ENCODE measurements at places on chromosomes 3 and 15.

GRCh38 chr15:40914486-40914885, 14.7 kb upstream of the DLL4 start:
- DNase-seq, result no peak
- no peaks in the 10 kb centered on the region for H3K36me3 ChIP-seq
- H3K4me1 ChIP-seq, result no peaks in the 10 kb centered on the region
- H3K4me3 ChIP-seq, result no peak overlapping the region
- H3K27ac ChIP-seq, result no peak overlapping the region
- no peaks in the 10 kb centered on the region for H3K27me3 ChIP-seq

- no peaks in the 10 kb centered on the region for H3K4me1 ChIP-seq
- no peak overlapping the region for H3K27ac ChIP-seq
- no peaks in the 10 kb centered on the region for H3K36me3 ChIP-seq
- no peaks in the 10 kb centered on the region for H3K27me3 ChIP-seq
Measured at GRCh38 chr3:102415553-102415952, 19.3 kb upstream of the ZPLD1 start.

DNA sequence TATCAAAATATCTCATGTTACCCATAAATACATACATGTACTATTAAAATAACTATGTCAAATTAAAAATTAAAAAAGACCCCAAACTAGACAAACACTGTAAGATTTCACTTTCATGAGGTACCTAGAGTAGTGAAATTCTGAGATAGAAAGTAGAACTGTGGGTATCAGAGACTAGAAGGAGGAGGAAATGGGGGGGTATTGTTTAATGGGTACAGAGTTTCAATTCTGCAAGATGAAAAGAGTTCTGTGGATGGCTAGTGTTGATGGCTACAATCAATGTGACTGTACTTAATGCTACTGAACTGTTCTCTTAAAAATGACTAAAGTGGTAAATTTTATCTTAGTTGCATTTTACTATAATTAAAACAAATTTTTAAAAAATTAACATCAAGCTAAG, 36.6 kb downstream of the RFX7 start:
- H3K4me1 ChIP-seq, result peaks cover 7% of the 10 kb centered on the region
- H3K27ac ChIP-seq, result no peak overlapping the region
- H3K4me3 ChIP-seq, result no peak overlapping the region
- peaks cover 5% of the 10 kb centered on the region for H3K36me3 ChIP-seq

DNA sequence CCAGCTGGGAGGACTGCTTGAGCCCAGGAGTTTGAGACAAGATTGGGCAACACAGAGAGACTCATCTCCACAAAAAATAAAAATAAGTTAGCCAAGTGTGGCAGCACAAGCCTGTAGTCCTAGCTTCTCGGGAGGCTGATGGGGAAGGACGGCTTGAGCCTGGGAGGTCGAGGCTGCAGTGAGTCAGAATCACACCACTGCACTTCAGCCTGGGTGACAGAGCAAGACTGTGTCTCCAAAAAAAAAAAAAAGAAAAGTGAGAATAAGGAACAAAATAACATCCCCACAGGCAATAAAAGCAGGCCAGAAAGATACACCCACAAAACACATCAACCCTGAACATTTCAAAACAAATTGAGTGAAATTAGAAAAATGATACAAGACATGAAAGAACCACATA, 48.7 kb upstream of the OCA2 start:
- peaks cover 22% of the 10 kb centered on the region for H3K36me3 ChIP-seq
- no peak overlapping the region for H3K4me3 ChIP-seq
- no peak for DNase-seq
- H3K4me1 ChIP-seq, result peaks cover 55% of the 10 kb centered on the region
- no peaks in the 10 kb centered on the region for H3K27me3 ChIP-seq

DNA sequence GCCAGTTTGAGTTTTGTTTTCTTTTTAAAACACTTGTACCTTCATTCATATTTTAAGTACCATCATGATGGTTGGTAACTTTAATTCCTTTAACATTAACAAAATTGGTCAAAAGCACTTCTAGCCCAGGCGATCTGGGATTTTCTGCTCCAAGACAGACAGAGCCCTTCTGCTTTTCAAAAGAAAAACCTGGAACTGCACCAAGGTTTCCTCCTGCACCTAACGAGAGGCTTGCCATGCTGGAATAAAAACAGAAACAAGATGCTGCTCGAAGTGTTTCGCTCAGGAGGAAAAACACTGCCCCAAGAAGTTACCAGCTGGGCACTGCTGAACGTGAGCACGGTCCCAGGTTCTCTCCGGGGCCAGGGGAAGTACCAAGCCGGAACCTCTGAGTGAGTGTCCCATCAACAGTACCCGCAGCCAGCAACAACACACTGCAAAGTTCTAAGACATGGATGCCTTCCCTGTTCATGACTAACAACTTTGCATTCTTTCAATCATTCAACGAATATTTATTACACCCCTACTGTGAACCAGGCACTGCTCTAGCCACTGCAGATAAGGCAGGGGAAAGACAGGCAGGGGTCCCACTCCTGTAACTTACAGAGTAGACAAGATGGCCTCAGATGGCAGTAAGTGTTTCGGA, 98.8 kb downstream of the XXYLT1 start:
- no peaks in the 10 kb centered on the region for H3K36me3 ChIP-seq
- H3K27me3 ChIP-seq, result no peaks in the 10 kb centered on the region
- no peaks in the 10 kb centered on the region for H3K4me1 ChIP-seq
- no peak overlapping the region for H3K4me3 ChIP-seq
- DNase-seq, result no peak

- no peak for DNase-seq
- H3K4me3 ChIP-seq, result peak overlapping the region; percentile 94
- peaks cover 5% of the 10 kb centered on the region for H3K36me3 ChIP-seq
- H3K4me1 ChIP-seq, result peaks cover 16% of the 10 kb centered on the region
- H3K27ac ChIP-seq, result peak overlapping the region; percentile 77
- no peaks in the 10 kb centered on the region for H3K27me3 ChIP-seq
Measured at GRCh38 chr3:108222853-108223565, 785 bp upstream of the IFT57 start.

DNA sequence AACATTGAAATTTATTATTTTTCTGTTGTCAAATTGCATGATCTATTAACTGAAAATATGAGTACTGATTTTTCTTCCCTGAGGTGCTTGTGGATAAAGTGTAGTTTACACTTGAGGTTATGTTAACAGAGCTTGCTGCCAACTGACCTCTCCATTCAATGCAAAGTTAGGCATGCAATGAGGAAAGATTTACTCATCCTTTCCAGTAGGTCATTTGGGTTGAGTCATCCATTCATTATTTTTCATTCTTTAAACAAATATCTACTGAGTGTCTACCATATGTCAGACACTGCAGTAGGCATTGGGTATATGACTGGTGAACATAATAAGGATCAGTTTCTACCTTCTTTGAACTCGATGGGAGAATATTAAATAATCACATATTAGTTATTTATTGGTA, 604.1 kb downstream of the EDEM1 start:
- H3K27ac ChIP-seq, result no peak overlapping the region
- no peaks in the 10 kb centered on the region for H3K4me1 ChIP-seq
- no peaks in the 10 kb centered on the region for H3K36me3 ChIP-seq
- no peak overlapping the region for H3K4me3 ChIP-seq
- H3K27me3 ChIP-seq, result no peaks in the 10 kb centered on the region
- DNase-seq, result no peak

- H3K4me1 ChIP-seq, result no peaks in the 10 kb centered on the region
- no peak overlapping the region for H3K27ac ChIP-seq
Measured at GRCh38 chr3:99809565-99809964, 8.1 kb upstream of the CMSS1 start.

- no peaks in the 10 kb centered on the region for H3K27me3 ChIP-seq
- H3K4me3 ChIP-seq, result no peak overlapping the region
- H3K4me1 ChIP-seq, result no peaks in the 10 kb centered on the region
- H3K27ac ChIP-seq, result no peak overlapping the region
- DNase-seq, result no peak
- H3K36me3 ChIP-seq, result no peaks in the 10 kb centered on the region
Measured at GRCh38 chr3:53811143-53811927, 34.9 kb downstream of the CHDH start.

DNA sequence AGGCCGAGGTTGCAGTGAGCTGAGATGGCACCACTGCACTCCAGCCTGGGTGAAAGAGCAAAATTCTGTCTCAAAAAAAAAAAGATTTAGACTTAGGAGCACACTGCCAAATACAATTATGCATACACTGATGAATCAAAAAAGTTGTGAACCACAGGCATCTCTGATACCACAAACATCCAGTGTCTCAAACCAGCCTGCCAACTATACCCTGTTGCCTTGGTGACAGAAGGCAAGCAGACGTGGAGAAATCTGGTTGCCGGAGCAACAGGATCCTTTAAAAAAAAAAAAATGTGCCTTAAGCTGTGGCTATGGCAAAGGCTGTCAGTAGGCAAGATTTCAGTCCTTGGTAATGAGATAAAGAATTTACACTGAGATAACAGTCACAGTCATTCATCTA, 202.3 kb downstream of the NEK10 start:
- H3K4me3 ChIP-seq, result no peak overlapping the region
- H3K36me3 ChIP-seq, result no peaks in the 10 kb centered on the region
- DNase-seq, result no peak
- no peaks in the 10 kb centered on the region for H3K27me3 ChIP-seq
- no peak overlapping the region for H3K27ac ChIP-seq

DNA sequence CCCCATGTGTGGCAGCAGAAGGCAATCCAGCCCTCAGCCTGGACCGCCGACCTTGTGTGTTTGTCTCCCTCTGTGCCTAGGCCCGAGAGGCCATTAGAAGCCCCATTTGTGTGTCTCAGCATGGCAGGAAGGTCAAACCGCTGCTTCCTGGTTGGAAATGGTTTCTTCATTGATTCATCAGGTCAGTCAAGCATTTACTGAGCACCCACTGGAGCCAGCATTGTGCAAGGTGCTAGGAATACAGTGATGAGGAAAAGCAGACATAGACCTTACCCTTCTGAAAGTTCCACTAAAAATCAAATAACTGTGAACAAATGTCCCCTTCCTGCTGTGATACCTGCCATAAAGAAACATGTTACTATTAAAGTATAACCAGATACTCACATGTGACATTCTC, 265.9 kb upstream of the CTDSPL start:
- H3K27ac ChIP-seq, result no peak overlapping the region
- H3K4me3 ChIP-seq, result no peak overlapping the region
- H3K36me3 ChIP-seq, result no peaks in the 10 kb centered on the region
- peaks cover 3% of the 10 kb centered on the region for H3K27me3 ChIP-seq
- DNase-seq, result no peak
- H3K4me1 ChIP-seq, result no peaks in the 10 kb centered on the region

GRCh38 chr3:139291276-139292051, 52.4 kb upstream of the MRPS22 start:
- H3K4me3 ChIP-seq, result no peak overlapping the region
- H3K4me1 ChIP-seq, result no peaks in the 10 kb centered on the region
- DNase-seq, result no peak
- H3K27me3 ChIP-seq, result no peaks in the 10 kb centered on the region

GRCh38 chr3:5657106-5657505, 469.6 kb downstream of the EDEM1 start:
- H3K36me3 ChIP-seq, result no peaks in the 10 kb centered on the region
- H3K27ac ChIP-seq, result no peak overlapping the region
- DNase-seq, result no peak
- no peaks in the 10 kb centered on the region for H3K4me1 ChIP-seq
- no peaks in the 10 kb centered on the region for H3K27me3 ChIP-seq

DNA sequence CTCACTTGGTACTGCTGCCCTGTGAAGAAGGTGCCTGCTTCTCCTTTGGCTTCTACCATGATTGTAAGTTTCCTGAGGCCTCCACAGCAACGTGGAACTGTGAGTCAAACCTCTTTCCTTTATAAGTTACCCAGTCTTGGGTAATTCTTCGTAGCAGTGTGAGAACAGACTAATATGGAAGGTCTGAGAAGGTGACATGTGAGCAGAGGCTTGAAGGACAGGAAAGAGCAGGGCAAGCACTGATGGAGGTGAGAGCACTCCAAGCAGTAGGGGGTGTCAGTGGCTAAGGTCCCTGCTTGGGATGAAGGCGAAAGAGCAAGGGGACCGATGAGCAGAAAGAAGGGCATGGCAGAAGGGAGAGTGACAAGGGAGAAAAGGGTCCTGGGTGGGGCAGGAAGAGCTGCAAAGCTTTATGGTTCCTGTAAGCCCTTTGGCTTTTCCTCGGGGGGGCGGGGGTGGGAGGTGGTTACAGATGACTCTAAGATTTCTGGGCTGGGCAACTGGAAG, 3.5 kb downstream of the EIF4E3 start:
- no peak for DNase-seq
- H3K4me1 ChIP-seq, result peaks cover 70% of the 10 kb centered on the region
- H3K36me3 ChIP-seq, result peaks cover 5% of the 10 kb centered on the region
- peak overlapping the region; percentile 3 for H3K4me3 ChIP-seq
- no peaks in the 10 kb centered on the region for H3K27me3 ChIP-seq
- H3K27ac ChIP-seq, result peak overlapping the region; percentile 63

- no peaks in the 10 kb centered on the region for H3K36me3 ChIP-seq
- DNase-seq, result peak; percentile 68
- no peaks in the 10 kb centered on the region for H3K27me3 ChIP-seq
- H3K4me1 ChIP-seq, result peaks cover 28% of the 10 kb centered on the region
- H3K27ac ChIP-seq, result no peak within 1 kb of the TSS
Measured at GRCh38 chr3:119702530-119703527, at the start of gene CFAP91. Gene CFAP91 (plus strand): TSS chr3:119703022. CDS start chr3:119703099, 77 bp downstream.

DNA sequence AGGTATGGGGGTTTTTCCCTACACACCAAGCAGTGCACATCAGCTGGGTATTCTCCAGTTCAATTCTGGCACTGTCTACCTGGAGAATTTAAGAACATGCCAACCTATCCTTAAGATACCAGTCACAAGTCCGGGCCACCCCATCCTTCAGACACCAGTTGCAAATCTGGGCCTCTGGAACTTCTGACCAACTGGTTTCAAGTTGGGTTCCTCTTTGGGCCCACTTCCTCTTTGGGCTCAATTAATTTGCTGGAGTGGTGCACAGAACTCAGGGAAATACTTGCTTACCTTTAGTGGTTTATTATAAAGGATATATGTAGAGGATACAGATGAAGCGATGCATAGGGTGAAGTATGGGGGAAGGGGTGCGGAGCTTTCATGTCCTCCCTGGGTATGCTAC, 25.3 kb downstream of the GLCE start:
- DNase-seq, result no peak
- H3K27ac ChIP-seq, result no peak overlapping the region
- no peaks in the 10 kb centered on the region for H3K36me3 ChIP-seq
- no peaks in the 10 kb centered on the region for H3K4me1 ChIP-seq

- DNase-seq, result no peak
- H3K4me3 ChIP-seq, result no peak overlapping the region
- no peaks in the 10 kb centered on the region for H3K36me3 ChIP-seq
- H3K27me3 ChIP-seq, result no peaks in the 10 kb centered on the region
- H3K4me1 ChIP-seq, result peaks cover 5% of the 10 kb centered on the region
- no peak overlapping the region for H3K27ac ChIP-seq
Measured at GRCh38 chr3:40623567-40623966, 98.8 kb downstream of the ZNF621 start.

DNA sequence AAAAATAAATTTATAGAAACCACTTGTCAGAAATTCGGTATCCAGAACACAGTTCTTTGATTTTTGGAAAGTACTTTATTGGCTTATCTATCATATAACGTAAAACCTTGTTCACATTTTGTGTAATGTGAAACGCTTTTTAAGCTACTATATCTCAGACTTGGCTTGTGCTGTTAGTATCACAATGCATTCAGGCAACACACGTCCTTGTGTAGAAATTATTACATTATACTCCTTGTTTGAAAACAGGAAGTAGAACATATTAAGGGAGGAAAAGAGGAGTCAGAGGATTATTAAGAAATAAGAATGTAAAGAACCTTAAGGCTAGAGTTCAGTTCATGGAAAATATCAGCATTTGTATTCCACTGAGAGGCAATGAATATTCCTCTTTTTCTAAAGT, 1.6 kb downstream of the DNAJC13 start:
- H3K36me3 ChIP-seq, result peaks cover 3% of the 10 kb centered on the region
- H3K4me1 ChIP-seq, result peaks cover 12% of the 10 kb centered on the region
- no peaks in the 10 kb centered on the region for H3K27me3 ChIP-seq
- no peak for DNase-seq
